ENCODE measurements at places on chromosomes 3 and 15. TPM values are rescaled to one million over a fixed set of nuclear protein-coding genes. Genes with fewer than 3 reads are reported as not detected.
A peak's percentile ranks its signal among the peaks of the same experiment; 100 is the strongest.

DNA sequence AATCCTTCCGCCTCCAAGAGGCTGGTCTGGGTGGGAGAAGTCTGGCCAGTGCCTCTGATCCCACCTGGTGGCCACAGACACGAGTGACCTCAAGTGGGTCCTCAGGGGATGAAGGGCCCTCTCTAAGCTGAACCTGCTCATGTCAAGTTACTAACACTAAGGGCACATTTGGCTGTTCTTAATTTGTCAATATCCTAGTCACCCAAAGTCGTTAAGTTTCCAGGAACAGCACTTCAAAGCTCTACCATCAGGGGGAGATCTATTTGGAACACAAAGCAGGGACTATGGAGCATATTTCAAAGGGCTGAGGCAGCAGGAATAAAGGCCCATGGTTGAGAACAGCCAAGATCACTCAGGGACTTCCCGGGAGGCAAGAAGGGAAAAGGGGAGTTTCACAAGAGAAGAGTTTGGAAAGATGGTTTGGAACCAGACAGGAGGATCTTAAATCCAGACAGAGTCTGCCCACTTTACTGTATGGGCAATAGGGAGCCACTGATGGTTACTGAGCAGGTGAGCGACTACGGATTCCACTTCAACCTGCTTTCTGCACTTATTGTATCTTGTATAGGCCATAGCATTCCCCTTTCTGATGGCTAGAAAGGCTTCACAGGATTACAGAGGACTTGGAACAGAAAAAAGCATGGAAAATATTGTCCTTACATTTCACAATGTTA lies 13.7 kb downstream of the OXTR start:
- DNase-seq = peak; percentile 37

GRCh38 chr3:44334326-44334725 lies 4.2 kb upstream of the TCAIM start:
- no peak for DNase-seq

- no peak for DNase-seq
Measured at GRCh38 chr3:12983319-12983718, 89.9 kb downstream of the IQSEC1 start.

GRCh38 chr3:102727340-102727739 lies 292.5 kb downstream of the ZPLD1 start:
- DNase-seq = no peak

DNA sequence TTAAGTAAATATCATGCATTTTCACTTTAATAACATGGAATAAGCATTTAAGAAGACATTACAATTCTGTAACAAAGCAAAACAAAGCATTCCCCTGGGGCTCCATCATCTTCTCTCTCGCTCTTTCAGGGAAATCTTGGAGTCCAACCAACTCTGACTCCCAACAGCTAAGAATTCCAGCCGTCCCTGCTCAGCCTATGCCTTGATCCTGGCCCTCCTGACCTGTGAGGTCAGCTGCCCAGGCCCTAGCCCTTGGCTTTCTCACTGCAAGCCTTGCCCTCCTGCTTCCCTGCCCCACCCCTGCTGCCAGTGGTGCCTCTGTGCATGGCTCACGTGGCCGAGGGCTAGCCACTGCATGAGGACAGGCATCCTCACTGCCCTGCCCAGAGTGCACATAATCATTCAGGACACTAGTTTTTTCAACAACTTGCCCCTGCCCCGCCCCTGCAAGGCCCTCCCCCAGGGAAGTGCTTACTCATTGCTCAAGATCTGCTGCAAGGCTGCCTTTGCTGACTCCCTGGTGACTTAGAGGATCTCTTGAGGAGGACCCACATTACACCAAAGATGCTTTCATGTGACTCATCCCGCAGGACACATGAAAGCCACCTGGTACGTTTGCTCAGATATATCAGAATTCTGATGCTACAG lies 37.6 kb downstream of the MTMR10 start:
- DNase-seq = peak; percentile 71

DNA sequence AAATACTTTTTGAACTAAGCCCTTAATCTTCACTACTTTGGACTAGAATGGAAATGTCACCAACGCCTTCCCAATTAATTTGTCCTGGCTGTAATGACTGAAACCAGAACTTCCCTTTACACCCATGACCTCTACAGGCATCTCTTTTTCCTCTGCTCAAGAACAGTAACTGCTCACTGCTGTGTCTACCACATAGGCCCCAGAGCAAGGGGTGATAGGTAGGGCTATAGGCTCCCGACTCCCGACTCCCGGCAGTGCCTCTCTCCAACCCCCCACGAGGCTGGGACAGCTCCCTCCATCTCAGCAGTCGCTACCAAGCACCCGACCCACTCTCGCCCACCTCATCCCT lies 384 bp upstream of the LEKR1 start:
- DNase-seq = no peak

DNA sequence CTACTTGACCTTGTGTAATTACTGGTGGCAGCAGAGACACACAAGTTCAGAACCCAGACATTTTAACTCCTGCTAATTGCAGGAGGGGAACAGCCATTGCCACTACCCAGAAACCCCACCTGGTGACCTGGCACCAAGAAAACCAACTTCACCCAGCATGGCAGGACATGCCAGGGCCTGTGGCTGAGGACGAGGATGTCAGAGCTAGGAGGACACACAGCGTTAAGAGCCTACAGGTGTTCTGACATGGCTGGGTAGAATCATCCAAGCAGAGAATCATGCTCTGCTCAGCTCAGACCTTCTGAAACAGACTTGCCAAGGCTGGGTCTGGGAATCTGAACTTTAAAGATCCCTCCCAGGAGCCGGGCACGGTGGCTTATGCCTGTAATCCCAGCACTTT lies 11.7 kb upstream of the SPATA12 start:
- DNase-seq = no peak

DNA sequence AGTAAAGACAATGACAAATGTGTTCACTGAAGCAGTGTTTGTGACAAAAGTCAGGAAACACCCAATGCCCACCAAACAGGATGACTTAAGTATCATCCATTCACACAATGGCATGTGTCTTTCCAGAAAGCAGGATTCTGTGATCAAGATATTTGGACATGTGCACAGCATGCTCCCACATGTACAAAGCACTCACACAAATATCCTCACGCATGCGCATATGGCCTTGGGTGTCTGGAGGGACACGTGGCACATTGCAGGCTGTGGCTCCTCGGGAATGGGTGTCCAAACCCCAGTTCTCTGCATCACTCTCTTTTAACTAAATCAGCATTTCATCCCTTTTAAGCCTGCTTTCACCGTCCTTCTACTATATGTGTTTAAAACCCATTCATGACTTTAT lies 130.5 kb downstream of the KLF13 start:
- DNase-seq = no peak

DNA sequence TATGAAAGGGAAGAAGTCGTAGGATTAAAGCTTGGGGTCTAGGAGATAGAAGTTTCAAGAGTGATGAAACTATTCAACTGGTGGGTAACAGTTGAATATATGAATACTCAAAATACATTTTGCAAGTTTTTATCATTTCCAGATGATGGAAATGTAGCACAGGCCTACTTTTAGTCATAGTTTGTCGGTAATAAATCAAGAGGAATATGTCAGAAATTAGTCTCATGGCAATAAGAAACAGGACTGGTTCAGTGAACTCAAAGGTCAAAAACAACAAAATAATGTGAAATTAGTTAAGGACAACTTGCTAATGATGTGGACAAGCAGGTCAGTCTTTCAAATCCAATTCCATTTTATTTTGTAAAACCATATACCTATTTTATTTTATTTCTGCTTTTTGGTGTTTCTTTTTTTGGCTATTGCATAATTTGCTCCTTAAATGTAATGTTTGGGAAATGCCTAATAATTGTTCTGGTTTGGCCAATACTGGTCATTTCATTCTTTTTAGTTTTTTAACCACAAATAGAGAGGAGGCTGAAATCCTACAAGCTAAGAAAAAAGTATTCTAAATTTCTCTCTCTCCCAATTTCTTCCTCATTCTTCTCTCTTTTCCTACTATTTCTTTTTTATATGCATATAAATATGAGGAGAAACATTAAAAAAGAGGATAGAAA lies 195.2 kb upstream of the ARHGEF26 start:
- DNase-seq = no peak

GRCh38 chr15:33243869-33244268 lies 49.4 kb upstream of the FMN1 start:
- DNase-seq = no peak

DNA sequence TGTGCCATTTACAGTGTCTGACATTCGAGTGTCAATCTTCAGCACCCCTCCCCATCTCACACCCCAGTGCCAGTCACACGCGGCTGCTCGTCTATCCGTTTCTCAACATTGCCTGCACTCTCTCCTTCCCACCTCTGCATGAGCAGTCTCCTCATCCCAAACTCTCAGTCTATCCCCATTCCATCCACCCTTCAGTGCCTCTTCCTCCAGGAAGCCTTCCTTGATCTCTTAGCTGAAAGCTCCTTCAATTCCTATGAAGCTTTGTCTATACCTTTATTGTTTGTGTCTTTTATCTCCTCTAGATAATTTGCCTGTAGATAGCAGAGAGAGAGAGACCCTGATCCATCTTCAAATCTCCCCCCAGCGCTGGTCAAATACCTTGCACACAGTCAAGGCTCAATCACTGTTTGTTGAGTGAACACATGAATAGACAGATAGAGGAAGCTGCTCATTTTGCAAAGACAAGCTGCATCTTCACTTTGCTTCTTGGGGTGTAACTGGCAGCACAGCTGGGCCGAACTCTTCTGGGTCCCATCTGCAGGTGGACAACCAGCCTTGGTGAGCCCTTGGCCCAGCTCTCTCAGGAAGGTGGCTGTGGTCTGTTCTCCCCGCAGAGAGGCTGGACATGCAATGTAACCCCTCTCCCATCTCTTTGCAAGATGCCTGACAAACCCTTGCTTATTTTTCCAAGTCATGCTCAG lies 52.8 kb downstream of the ITGA11 start:
- no peak for DNase-seq

- DNase-seq = no peak
Measured at GRCh38 chr15:37731146-37731746, 203.2 kb upstream of the TMCO5A start.

GRCh38 chr3:163548015-163548414 lies 1530.3 kb downstream of the SI start:
- no peak for DNase-seq

DNA sequence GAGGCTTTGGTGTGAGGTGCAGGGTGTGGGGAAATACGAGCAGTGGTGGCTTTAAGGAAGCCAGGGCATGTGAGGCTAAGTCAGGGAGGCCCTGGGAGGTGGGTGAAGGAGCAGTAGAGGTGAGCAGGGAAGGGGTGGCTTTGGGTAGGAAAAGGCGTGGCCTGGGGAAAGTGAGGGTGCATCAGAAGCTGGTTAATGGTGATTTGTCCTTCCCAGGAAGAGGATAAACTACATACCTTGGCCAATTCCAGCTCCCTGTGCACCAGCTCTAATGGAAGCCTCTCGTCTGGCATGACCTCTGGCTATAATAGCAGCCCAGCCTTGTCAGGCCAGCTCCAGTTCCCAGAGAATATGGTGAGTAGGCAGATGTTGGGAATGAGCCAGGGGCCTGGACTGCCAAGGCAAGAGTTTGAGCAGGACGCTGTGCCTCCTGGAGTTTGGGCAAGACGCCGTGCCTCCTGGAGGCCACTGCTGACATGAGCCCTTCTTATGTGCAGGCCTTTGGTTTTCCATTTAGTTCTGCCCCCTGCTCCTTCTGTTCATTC lies 41.3 kb downstream of the CDAN1 start:
- DNase-seq = no peak

DNA sequence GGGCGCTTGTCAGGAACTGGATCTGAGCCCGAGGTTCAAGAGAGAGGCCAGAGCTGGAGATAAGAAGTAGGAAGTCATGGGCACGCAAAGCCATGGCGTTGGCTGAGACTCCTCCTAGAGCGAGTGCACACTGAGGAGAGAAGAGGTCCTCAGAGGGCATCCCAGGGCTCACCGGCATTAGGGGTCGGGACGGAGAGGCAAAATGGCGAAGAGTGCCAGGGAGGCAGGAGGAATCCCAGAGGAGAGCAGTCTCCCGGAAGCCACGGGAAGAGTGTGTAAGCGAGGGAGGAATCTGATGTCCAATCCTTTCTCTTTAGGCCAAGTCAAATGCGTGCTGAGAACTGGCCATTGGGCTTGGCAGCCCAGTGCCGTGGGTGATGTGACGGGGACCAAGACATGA lies 24.0 kb downstream of the EFCC1 start:
- no peak for DNase-seq

GRCh38 chr3:139468399-139468798 lies 7.9 kb downstream of the RBP2 start:
- no peak for DNase-seq

DNA sequence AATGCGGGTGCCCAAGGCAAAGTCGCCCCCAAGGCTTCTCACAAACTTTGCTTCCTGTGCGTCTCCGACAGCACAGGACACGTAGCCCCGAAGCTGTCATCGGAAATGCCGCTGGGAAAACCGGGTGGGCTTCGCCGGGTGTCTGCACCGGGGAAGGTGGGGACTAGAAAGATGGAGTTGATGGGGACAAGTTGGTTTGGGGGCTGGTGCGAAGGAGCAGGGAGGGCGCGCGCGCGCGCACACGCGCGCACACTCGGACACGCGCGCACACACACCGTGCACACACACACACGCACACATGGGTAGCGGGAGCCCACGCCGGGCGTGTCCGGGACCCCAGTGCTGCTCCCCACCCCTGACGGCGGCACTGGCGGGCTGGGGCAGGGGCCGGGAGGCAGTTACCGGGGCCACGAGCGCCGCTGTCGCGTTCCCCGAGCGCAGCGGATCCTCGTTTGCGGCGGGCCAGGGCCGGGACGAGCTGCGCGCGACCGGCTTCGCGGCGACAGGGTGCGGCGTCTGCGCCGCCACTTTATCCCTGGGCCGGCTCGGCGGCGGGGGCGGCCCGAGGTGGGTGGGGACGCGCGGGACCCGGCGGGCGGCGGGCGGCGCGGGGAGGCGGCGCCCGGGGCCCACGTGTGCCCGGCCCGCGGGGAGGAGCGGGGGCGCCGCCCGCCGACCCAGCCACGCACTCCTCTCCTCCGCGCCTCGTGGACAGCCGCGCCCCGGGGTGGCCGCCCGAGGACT lies 539 bp upstream of the MGLL start:
- no peak for DNase-seq

- no peak for DNase-seq
Measured at GRCh38 chr3:74539876-74540275, 74.6 kb downstream of the CNTN3 start.

Gene FOXB1
- not detected for total RNA-seq

Gene LRRC31
- total RNA-seq = not detected

Gene UACA
- total RNA-seq = 47.4 TPM

Gene FSD2
- total RNA-seq = not detected

Gene GRM7
- total RNA-seq = not detected

Gene TRNT1
- total RNA-seq = 21.4 TPM

Gene SEMA5B
- 0.15 TPM for total RNA-seq

Gene ANKDD1A
- 8.1 TPM for total RNA-seq

Gene PCSK6
- total RNA-seq = 13.5 TPM

Gene KIAA1143
- total RNA-seq = 32.2 TPM

Gene PROS1
- total RNA-seq = 9.6 TPM
